RPMI7951 (cell line): ENCODE measurements at places on chromosomes 1 and 21. TPM values are rescaled to one million over a fixed set of nuclear protein-coding genes. Genes with fewer than 3 reads are reported as not detected.

The GBP7 gene
- total RNA-seq, result not detected in 2 replicates

The TRAF5 gene
- total RNA-seq, result 6.4 and 7.9 TPM in 2 replicates

The RGS18 gene
- total RNA-seq, result not detected in 2 replicates

DNA sequence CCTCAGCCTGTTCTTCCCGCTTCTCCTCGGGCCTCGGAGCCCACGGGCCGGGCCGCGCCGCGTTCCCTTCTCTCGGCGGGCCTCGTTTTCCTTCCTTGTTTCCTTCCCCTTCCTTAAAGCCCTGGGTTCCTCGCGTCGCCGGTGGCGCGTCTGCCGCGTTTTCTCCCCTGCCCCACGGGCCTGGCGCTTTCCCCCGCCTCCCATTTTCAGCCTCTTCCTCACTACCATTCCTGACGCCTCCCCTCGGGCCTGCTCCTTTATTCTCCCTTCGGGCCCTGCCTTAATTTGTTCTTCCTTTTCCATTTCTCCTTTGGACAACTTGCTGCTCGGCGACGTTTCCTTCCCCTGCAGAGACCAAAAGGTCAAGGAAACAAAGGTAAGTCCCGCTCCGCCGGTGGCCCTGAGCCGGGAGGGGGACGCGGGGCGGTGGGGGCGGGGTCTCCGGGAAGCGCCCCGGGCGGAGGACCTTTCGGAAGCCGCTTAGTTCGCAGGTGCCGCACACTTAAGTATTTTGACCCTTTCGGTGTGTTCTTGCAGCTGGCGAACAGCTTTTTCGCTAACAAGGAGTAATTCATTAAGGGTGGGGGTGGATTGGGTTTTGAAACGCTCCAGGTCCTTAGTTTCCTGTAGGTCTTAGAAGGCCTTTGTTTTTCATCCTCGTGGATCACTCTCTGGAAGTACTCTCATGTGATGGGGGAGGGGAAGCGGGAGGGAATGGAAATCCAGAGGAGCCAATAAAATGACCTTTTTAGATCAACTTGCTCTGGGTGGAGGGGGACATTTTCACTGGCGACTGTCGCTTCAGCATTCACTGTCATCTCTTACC is 780 bp downstream of the YTHDF2 start:
- DNase-seq, result peak; percentile 59

DNA sequence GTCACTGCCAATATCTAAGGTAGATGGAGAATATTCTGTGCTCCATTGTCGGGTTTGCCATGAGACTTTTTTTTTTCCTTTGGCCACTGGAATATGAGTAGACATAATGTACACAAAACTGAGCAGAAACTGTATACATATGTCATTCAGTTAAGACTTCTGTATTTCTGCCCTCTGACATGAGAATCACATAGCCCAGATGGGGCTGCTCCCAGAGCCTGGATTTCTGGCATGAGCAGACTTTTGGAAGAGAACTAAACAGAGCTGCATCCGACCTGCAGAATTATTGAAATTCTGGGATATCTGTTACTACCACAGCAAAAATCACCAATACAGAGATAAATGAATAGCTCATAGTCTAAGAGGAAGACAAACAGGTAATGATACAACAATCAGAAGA is 62.3 kb downstream of the DAB1 start:
- no peak for DNase-seq

GRCh38 chr1:215118081-215118480 is 35.5 kb downstream of the KCNK2 start:
- no peak for DNase-seq

DNA sequence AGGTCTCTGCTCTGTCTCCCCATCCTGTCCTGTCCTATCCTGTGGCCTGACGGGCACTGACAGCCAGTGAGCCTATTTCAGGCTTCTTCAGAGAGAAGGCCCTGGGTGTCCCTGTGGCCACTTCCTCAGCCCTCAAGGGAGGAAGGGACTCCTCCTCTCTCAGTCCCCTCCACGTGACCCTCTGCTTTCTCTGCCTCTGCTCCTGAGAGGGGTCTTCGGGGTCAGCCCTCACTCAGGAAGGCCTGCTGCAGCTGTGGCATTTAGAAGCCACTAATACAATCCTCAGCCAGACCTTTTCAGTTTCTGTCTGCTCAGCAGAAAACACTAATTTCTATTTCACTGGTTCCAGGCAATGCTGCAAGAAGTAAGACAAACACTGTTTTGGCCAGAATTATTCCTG is 43.6 kb upstream of the ETV3 start:
- no peak for DNase-seq

GRCh38 chr1:247111700-247112478 is 7.7 kb upstream of the ZNF669 start:
- DNase-seq, result peak; percentile 66

- DNase-seq, result no peak
These were observed 27.4 kb upstream of the TENT5C start for GRCh38 chr1:117578466-117578865.

GRCh38 chr1:147252540-147252939 is 10.1 kb downstream of the CHD1L start:
- no peak for DNase-seq

GRCh38 chr1:207259391-207259790 is 62.1 kb upstream of the CD55 start:
- peak; percentile 26 for DNase-seq

The C1QTNF12 gene
- total RNA-seq, result not detected in 2 replicates

GRCh38 chr1:53521924-53522552 is 62.8 kb downstream of the DMRTB1 start:
- no peak for DNase-seq

The F3 gene
- total RNA-seq, result 76.5 and 84.8 TPM in 2 replicates

DNA sequence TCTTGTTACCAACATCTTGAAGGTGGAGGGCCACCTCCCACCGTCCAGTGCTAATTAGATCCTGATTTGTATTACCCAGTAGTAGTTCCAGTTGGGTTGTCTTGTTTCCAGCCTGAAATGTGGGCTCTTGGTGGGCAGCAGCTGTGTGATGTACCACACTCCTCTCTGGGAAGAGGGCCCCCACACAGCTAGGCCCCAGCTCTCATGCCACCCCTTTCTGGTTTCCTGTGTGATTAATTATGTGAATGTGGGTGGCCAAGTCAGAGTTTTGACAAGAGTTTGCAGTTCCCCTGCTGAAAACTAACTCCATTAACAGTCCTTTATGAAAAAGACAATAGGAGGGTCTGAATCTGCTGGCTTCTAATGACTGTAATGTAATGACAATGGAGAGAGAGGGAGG is 3.8 kb downstream of the HMGB4 start:
- no peak for DNase-seq

DNA sequence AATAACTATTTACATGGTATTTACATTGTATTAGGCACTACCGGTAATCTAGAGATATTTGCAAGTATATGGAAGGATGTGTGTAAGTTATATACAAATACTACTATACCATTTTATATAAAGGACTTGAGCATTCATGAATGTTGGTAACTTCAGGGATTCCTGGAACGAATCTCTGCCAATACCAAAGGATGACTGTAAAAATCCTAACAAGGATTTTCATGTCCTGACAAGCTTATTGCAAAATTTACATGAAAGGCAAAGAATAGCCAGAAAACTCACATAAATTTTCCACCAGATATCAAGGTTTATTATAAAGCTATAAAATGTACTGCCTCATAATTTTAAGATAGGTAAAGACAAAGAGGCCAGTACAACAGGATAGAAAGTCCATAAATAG is 325.2 kb upstream of the NRIP1 start:
- DNase-seq, result no peak

DNA sequence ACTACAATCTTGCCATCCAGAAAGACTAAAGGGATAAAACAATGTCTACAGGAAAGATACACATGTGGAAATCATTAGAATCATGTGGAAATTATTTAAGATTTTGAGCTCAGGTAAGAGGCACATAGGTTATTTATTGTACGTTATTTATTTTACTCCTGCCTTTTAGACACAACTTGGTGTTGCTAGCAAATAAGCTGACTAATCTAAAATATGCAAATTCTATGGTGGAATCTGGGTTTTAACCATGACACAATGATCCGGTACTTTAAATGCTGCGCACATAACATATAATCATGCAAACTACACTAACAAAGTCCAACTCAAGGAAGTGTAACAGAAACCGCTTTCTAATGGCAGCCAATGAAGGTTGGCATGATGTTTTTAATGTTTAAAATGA is 112.5 kb downstream of the IFI44 start:
- no peak for DNase-seq

GRCh38 chr1:36776948-36777831 is 257.1 kb downstream of the GRIK3 start:
- DNase-seq, result no peak

The RGS21 gene
- not detected in 2 replicates for total RNA-seq

- peak; percentile 41 for DNase-seq
These were observed 52.4 kb downstream of the SUCO start for GRCh38 chr1:172585348-172585747.

The RGS1 gene
- total RNA-seq, result 53.3 and 62.4 TPM in 2 replicates

- no peak for DNase-seq
These were observed 1119.1 kb downstream of the AMY1C start for GRCh38 chr1:104868794-104869193.

The FMO5 gene
- 2.1 and 3.4 TPM in 2 replicates for total RNA-seq

GRCh38 chr1:115461526-115461925 is 123.5 kb upstream of the NGF start:
- DNase-seq, result no peak

GRCh38 chr1:34370748-34371147 is 194.0 kb downstream of the C1orf94 start:
- DNase-seq, result no peak

GRCh38 chr1:13769212-13769611 is 69.2 kb downstream of the PRDM2 start:
- DNase-seq, result no peak

GRCh38 chr1:183689762-183690204 is 36.7 kb upstream of the APOBEC4 start:
- no peak for DNase-seq

The PRAMEF4 gene
- total RNA-seq, result not detected in 2 replicates

- no peak for DNase-seq
These were observed 366.7 kb downstream of the HHIPL2 start for GRCh38 chr1:222181191-222181590.

The TRIM46 gene
- 2.3 and 2.9 TPM in 2 replicates for total RNA-seq

GRCh38 chr1:80217377-80217986 is 1211.0 kb upstream of the ADGRL4 start:
- no peak for DNase-seq

DNA sequence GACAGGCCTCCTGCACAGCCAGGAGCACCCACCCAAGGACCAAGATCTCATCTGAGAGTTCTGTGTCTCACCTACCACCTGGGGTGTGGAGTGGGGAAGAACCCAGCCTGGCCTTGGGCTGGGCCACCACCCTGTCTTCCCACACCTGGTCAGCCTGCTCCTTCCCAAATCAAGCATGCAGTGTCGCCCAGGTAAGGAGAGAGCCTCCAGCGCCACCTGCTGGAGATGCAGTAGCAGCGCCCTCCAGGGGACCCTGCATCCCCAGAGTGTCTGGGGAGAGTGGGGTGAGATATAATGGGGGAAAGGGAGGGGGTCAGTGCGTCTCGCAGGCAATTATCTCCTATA is 32.3 kb downstream of the KIAA2013 start:
- peak; percentile 28 for DNase-seq

DNA sequence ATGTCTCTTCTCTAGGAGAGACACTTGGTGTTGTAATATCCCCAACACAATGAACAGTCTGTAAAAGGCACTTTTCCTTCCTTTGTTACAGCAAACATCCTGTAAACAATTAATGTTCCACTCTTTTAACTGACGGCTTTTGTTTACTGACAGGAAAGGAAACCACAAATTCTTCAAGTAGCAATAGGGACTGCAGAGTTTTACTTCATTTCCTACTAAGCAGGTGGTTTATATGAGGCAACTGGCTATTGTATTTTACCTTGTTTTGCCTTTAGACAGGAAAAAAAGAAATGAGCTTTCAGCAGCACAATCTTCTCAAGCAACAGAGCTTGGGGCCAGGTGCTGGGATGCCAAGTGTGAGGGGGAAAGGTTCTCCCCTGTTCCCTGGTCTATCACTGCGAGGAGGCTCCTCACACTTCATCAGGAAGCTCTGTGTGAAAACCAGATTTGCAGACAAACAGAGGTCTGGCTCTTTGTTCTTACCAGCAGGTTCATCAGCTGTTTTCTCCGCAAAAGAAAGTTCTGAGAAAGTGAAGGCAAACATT is 51.2 kb downstream of the SIPA1L2 start:
- DNase-seq, result no peak
